ENCODE measurements at places on chromosomes 2 and 18.
A peak's percentile ranks its signal among the peaks of the same experiment; 100 is the strongest.

GRCh38 chr2:5689750-5690149 is 2.4 kb upstream of the SOX11 start:
- no peak for DNase-seq

GRCh38 chr18:50880119-50880465 is 1.2 kb downstream of the ME2 start:
- DNase-seq = no peak

DNA sequence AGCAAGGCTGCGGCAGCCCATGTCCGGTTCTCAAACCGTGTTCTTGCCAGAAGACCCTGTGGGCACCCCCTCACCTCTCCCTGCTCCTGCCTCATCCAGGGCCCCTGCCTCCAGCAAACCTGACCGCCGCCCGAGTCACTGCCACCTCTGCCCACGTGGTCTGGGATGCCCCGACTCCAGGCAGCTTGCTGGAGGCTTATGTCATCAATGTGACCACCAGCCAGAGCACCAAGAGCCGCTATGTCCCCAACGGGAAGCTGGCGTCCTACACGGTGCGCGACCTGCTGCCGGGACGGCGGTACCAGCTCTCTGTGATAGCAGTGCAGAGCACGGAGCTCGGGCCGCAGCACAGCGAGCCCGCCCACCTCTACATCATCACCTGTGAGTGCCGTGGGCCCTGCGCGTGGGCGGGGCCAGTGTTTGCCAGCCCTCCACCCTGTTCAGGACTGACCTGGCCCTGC is 32.2 kb downstream of the MTERF4 start:
- no peak for DNase-seq

- DNase-seq = no peak
Measured at GRCh38 chr2:130303169-130303568, 39.5 kb upstream of the IMP4 start.

GRCh38 chr2:239853706-239854327 is 171.3 kb downstream of the NDUFA10 start:
- no peak for DNase-seq

DNA sequence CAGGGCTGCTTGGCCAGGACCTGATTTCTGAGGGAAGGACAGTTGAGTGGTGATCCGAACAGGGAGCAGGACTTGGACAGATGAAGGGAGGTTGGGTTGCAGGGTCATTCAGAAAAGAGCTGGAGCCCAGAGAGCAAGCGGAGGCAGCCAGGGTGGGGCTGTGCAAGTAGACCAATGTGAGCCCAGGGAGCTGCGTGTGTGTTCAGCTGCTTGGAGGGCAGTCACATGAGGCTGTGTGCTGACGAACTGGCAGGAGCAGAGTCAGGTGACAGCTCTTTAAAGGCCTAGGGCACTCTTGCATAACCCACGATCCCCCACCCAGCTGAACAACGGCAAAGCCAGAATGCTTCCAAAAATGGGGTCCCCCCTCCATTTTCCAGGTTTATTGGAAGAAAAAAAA is 4.6 kb upstream of the MLPH start:
- no peak for DNase-seq

DNA sequence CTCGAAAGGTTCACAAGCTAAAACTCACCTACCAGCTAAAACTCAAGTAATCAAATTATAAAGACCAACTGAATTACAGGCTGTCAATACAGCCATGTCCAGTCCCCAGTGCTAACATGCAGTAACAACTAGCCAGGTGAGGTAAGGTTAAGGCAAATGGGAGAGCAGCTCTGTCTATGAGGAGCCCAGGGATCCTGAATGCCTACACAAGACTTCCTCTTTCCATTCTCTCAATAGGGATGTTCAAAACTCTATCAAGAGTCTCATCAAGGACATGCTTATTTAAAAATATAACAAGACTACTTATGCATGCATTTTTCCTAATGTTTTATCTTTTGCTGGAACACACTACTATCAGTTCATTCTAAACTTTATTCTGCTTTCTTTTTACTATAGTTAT is 20.4 kb downstream of the REV1 start:
- DNase-seq = no peak

GRCh38 chr18:12911025-12911928 is 27.2 kb upstream of the PTPN2 start:
- peak; percentile 40 for DNase-seq

DNA sequence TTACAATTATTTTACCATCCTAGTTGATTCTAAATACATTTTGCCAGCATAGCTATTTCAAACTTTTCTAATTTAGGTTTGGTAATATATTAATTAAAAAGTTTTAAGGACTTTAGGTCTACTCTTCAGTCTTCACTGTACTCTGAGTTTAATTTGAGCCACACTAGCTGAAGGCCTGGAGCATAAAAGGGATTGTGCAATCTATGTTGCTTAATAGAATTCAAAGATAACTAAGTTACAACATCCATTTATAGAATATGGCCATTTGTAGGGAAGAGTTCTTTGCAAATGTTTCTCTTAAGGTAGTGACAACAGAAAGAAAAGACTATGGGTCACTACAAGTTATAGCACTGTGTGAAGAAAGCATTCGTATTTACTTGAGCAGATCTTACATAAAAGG is 702.2 kb upstream of the NRXN1 start:
- DNase-seq = no peak

DNA sequence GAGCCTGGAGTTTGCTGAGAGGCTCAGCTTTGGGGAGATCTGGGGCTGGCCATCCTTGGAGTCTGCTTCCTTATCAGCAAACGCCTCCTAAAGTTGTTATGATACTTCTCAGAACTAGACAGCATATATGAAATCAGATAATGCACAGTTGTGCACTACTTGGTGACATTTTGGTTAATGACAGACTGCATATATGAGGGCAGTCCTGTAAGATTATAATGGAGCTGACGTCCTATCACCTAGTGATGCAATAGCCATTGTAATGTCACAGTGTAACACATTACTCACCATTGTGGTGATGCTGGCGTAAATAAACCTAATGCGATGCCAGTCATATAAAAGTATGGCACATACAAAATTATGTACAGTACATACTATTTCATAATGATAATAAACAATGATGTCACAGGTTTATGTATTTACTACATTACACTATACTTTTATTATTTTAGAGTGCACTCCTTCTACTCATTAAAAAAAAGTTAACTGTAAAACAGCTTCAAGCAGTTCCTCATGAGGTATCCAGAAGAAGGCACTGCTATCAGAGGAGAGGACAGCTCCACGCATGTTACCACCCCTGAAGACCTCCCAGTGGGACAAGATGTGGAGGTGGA is 298.1 kb upstream of the REV1 start:
- no peak for DNase-seq

GRCh38 chr2:157836531-157836930 is 39.6 kb downstream of the ACVR1 start:
- no peak for DNase-seq

DNA sequence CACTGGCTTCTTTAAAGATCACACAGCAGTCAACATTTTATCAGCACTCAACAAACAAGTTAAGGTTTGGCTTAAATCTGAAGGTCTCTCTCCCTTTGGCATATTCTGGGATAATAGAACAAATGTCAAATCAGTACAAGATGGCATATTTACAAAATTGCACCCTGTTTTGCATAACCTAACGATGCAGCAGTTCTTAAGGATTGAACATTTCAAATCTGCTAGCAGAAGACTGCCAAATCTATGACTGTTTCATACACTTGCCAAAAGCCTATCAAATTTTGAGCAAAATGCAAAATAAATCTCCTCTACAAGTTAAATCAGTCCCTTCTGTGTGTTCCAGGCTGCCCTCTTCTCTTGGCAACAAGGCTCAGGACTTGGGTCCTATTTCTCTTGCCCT is 73.6 kb downstream of the DPP4 start:
- DNase-seq = no peak

GRCh38 chr2:30422444-30423040 is 24.5 kb upstream of the LCLAT1 start:
- peak; percentile 80 for DNase-seq

GRCh38 chr18:79528846-79529245 is 133.1 kb downstream of the NFATC1 start:
- no peak for DNase-seq

DNA sequence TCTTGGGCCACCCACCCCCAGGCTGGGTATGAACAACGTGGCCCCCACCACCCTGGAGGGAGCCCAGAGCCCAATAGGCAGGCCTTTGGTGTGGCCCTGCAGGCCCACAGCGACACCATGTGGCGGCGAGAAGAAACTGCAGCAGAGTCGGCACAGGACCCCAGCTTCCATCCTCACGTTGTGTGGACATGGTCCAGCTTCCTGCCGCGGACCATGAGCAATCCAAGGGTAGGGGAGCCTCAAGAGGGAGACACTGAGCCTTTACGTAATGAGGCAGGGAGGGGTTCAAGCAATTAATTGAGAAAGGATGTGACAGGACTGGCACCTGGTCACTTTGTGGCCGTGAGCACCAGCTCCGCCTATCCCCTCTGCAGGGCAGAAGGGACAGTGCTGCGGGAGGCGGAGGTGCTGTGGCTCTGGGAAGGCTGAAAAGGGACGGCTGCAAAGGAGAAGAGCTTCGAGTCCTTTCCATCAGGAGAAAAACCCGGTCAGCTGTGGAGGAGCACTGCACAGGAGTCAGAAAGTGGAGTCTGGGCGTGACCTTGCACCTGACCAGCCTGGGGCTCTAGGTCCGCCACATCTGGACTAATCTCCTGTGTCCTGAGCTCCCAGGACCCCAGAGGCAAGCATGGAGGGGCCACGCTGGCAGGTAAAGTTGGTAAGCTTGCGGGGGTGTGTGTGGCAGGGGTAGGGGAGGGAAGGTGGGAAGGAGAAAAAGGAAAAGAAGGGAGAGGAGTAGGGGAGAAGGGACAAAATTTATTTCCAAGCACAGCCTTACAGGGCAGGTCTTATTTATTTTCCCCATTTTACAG is 44.9 kb downstream of the TMEM37 start:
- peak; percentile 6 for DNase-seq

DNA sequence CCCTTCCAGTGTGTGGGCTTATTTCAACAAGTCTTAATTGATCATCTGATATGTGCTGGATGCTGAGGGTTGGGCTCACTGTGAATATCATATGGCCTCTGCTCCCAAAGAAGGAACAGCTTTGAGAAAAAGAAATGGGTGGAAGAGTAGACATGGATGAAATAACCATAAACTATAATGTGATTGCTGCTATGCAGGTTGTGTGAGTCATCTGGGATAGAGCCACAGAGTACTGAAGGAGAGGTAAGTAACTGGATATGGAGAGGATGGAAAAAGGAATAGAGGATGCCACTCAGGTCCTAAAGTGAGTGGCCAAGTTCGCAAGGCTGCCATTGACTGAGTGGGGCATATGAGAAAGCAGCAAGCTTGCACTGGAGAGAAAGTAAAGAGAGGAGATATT is 8.7 kb upstream of the DSG2 start:
- DNase-seq = no peak

- no peak for DNase-seq
Measured at GRCh38 chr2:240965905-240966456, 32.4 kb upstream of the SNED1 start.

DNA sequence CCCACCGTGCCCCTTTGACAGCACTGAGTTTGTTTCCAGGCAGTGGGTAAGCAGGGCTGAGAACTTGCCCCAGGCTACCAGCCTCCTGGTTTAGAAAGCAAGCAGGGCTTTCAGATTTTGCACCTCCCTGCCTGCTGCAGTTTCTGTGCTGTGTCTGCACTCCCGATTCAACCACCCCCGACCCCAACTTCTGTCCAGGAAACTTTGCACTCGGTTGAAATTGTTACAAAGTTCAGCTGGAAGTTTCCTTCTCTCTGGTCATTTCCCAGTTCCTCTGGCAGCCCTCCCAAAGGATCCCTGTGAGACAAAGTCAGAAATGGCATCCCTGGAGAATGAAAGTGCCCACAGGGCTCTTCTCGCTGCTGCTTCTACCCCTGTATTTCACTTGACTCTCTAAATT is 12.4 kb upstream of the UPP2 start:
- DNase-seq = no peak

- no peak for DNase-seq
Measured at GRCh38 chr2:110948027-110948674, 172.6 kb upstream of the BCL2L11 start.

GRCh38 chr2:62727876-62728566 is 22.5 kb downstream of the EHBP1 start:
- no peak for DNase-seq
